ENCODE measurements at places on chromosomes 12 and 14. TPM values are rescaled to one million over a fixed set of nuclear protein-coding genes. Genes with fewer than 3 reads are reported as not detected.

ANKRD9 gene
- 4.4 TPM for total RNA-seq

SCNN1A gene
- 1.1 TPM for total RNA-seq

E2F7 gene
- total RNA-seq = 0.14 TPM

TMEM106C gene
- total RNA-seq = 20.3 TPM

PLEKHH1 gene
- 0.53 TPM for total RNA-seq

TRHDE gene
- not detected for total RNA-seq

NPFF gene
- total RNA-seq = not detected

MYO1H gene
- total RNA-seq = not detected

UNG gene
- 3.6 TPM for total RNA-seq

RIMBP2 gene
- not detected for total RNA-seq

DNA sequence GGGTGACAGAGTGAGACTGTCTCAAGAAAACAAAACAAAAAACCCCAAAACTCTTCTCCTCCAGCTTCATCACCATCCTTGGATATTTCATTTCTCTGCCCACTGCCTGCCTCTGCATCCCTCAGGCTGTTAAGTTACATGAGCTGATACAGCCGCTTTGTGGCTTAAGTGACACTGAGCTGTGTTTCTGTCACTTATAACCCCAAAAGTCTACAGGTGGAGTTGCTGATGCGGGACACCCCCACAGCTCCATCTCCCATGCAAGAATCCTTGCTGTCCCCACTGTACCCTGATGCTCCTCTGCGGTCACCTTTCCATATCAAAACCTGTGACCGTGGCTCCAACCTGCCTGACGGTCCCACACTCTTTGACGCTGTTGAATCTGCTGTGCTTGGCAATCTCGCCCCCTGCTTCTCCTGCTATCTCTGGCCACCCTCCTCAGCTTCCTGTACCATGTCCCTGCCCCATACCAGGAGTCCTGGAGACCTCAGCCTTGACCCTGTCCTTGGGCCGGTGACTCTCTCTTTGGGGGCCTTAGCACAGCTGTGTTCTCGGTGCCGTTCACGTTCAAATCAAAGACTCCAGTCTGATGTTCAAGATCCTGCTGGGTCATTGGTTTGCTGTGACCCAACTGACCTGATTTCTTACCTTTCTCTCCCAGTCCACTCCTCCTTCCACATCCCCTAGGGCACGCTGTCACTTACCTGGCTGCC lies 20.3 kb downstream of the HVCN1 start:
- no peak for DNase-seq
- no peaks in the 10 kb centered on the region for H3K27me3 ChIP-seq
- H3K36me3 ChIP-seq = peaks cover 3% of the 10 kb centered on the region
- no peak overlapping the region for H3K4me3 ChIP-seq
- H3K4me1 ChIP-seq = peaks cover 21% of the 10 kb centered on the region

DNA sequence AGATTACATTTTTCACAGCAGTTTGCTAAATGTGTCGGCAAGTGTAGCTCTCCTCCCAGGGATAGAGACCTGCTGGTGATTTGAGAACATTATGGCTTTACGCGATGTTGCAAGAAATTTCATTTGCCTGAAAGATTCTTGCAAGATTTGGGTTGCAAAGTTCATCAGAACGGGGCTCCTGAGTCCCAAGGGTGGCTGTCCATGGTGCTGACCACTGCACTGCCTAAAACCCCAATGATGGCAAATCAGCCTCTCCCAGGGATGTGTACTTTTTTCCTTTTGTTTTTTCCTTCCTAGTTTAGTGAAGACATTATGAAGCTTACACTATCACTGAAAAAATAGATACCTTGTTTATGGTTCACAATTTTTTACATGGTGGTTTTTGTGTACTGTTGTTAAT lies 85.4 kb downstream of the WSCD2 start:
- no peak overlapping the region for H3K27ac ChIP-seq
- H3K27me3 ChIP-seq = peaks cover 4% of the 10 kb centered on the region
- no peaks in the 10 kb centered on the region for H3K4me1 ChIP-seq
- H3K4me3 ChIP-seq = no peak overlapping the region

- H3K4me1 ChIP-seq = no peaks in the 10 kb centered on the region
- no peak overlapping the region for H3K27ac ChIP-seq
- no peaks in the 10 kb centered on the region for H3K27me3 ChIP-seq
- no peak overlapping the region for H3K4me3 ChIP-seq
Observed at GRCh38 chr14:75318353-75318752, 39.7 kb downstream of the FOS start.

- H3K27ac ChIP-seq = no peak overlapping the region
- H3K4me1 ChIP-seq = no peaks in the 10 kb centered on the region
- peaks cover 61% of the 10 kb centered on the region for H3K36me3 ChIP-seq
- H3K27me3 ChIP-seq = no peaks in the 10 kb centered on the region
Observed at GRCh38 chr12:118237052-118237665, 101.2 kb downstream of the PEBP1 start.

- H3K4me1 ChIP-seq = peaks cover 15% of the 10 kb centered on the region
- no peak overlapping the region for H3K4me3 ChIP-seq
- no peaks in the 10 kb centered on the region for H3K27me3 ChIP-seq
- no peak overlapping the region for H3K27ac ChIP-seq
Observed at GRCh38 chr12:104714369-104714768, 243.7 kb downstream of the SLC41A2 start.

- no peaks in the 10 kb centered on the region for H3K36me3 ChIP-seq
- no peak overlapping the region for H3K4me3 ChIP-seq
- no peak for DNase-seq
- H3K4me1 ChIP-seq = no peaks in the 10 kb centered on the region
Observed at GRCh38 chr14:58722441-58722840, 84.7 kb downstream of the DACT1 start.

DNA sequence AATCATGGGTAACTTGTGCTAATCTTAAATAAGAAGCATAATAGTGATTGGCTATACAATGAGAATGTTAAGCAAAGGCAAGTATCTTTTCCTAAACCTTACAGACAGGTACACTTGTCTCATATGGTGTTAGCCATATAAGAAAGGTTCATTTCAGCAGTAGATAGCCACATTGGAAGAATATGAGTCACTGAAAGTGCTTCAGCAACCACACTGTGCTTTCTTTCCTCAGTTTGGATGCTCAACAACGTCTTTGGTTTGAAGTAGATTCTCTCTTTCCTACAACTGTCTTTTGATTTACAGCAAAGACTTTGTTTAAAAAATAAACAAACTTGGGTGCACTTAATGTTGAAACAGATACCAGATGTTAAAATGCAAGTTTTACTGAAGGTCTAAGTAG lies 8.9 kb downstream of the DDHD1 start:
- H3K27ac ChIP-seq = no peak overlapping the region
- no peak for DNase-seq
- no peaks in the 10 kb centered on the region for H3K36me3 ChIP-seq
- no peak overlapping the region for H3K4me3 ChIP-seq

DNA sequence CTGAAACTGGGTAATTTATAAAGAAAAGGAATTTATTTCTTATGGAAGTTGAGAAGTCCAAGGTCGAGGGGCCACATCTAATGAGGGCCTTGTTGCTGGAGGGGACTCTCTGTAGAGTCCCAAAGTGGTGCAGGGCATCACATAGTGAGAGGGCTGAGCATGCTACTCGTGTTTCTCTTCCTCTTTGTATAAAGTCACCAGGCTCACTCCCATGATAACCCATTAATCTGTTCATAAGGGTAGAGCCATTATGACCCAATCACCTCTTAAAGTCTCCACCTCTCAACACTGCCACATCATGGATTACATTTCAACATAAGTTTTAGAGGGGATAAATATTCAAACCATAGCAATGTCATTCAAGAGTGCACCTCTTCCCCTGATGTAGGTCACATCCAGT lies 79.1 kb upstream of the ATP2B1 start:
- no peak for DNase-seq
- H3K27ac ChIP-seq = no peak overlapping the region
- no peaks in the 10 kb centered on the region for H3K4me1 ChIP-seq
- no peaks in the 10 kb centered on the region for H3K36me3 ChIP-seq
- no peak overlapping the region for H3K4me3 ChIP-seq

DNA sequence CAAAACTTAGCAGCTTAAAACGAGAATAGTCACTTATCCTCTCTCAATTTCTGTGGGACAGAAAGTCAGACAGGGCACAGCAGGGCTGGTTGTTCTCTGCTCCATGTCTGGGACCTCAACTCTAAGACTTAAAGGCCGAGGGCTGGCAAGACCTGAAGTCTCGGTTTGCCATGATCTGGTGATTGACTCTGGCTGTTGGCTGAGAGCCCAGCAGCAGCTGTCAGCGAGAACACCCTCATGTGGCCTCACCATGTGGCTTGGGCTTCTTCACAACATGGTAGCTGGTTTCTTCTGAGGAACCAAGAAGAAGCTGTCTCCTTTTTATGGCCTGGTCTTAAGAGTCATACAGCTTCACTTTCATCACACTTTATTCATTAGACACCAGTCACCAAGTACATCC lies 1.7 kb upstream of the VASH1 start:
- no peaks in the 10 kb centered on the region for H3K36me3 ChIP-seq
- no peak overlapping the region for H3K27ac ChIP-seq
- DNase-seq = no peak
- no peak overlapping the region for H3K4me3 ChIP-seq
- peaks cover 7% of the 10 kb centered on the region for H3K27me3 ChIP-seq

DNA sequence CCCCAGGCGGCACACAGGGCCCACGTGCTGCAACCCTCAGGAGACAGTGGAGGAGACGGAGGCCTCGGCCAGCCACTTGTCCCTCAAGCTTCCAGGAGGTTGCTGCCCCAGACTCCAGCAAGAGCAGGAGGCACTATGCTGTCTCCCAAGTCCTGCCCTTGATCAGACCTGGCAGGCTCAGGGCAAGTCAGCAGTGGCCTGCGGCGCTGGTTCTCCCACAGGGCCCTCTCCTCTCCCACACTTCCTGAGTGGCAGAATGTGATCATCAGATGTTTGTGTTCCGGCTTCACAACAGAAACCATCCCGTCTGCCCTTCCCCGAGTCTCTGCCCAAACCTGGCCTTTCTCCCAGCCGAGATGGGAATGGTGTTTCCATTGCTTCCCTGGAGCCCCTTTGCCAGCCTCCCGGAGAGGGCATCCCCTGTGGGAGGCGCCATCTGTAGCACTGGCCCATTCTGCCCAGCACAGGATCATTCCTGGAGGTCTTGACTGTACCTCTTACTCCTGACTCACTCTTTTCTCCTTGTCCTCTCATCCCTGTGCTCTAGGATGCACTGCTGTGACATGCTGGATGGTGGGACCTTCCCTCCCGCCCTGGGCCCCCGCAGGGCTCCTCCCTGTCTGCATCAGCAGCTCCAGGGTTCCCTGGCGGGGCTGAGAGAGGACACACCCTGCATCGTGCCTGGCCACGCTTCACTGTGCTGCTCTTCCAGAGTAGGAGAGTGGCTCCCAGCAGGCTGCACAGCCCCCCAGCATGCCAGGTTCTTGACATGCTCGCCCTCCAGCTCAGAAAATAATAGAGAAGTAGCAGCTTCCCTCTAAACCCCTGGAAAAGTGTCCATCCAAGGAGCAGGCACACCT lies 114.7 kb upstream of the FKBP4 start:
- no peaks in the 10 kb centered on the region for H3K27me3 ChIP-seq
- no peak overlapping the region for H3K4me3 ChIP-seq
- H3K27ac ChIP-seq = no peak overlapping the region
- no peak for DNase-seq

DNA sequence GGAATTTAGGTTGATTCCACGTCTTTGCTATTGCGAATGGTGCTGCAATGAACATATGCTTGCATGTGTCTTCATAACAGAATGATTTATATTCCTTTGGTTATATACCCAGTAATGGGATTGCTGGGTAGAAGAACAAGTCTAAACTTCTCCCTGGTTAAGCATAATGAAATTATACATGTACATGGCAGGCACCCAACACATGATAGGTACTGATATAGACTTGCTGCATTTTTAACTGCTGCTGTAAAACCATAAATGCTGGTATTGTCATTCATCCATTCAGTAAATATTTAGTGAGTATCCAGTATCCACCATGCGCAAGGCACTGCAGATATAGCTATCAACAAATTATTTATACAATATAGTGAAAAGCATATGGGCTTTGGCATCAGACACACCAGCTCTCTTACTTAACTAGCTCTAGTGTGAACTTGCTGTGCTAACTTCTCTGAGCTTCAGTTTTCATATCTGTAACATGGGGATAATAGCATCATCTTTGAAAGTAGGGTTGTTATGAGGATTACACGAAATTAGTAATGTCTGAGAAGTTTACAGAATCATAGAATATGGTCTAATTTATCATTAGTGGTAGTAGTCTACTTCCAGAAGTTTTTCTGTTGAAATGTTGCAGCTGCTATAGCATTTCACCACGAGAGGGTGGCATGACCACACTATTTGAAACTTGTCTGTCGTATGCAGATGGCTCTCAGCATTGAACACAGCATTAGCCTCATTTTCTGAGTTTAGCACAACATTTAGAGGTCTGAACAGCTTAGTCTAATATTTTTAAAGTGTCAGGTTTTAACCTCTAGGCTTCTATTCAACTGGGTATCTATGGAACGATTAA lies 32.0 kb upstream of the SEL1L start:
- no peak for DNase-seq
- H3K4me1 ChIP-seq = no peaks in the 10 kb centered on the region
- H3K27me3 ChIP-seq = no peaks in the 10 kb centered on the region
- H3K4me3 ChIP-seq = no peak overlapping the region
- no peak overlapping the region for H3K27ac ChIP-seq
- no peaks in the 10 kb centered on the region for H3K36me3 ChIP-seq

DNA sequence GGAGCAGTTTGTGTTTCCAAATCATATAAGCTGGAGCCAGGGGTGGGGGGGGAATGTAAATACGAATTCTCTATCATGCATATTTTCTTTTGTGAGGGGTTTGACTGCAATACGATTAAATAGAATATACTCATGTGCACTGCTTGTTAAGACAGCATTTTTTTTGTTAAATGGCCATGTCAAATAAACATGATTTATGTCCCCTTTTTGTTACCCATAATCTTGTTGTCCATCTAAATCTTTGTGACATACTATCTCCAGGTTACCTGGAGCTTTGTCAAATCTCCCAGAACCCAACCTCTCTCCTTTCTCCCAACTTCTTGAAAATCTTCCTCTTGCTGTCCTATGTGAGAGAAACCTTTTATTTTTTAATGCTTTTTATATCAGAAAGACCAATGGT lies 233.1 kb downstream of the SLC25A21 start:
- H3K36me3 ChIP-seq = no peaks in the 10 kb centered on the region
- no peak for DNase-seq
- H3K27ac ChIP-seq = no peak overlapping the region
- no peak overlapping the region for H3K4me3 ChIP-seq

DNA sequence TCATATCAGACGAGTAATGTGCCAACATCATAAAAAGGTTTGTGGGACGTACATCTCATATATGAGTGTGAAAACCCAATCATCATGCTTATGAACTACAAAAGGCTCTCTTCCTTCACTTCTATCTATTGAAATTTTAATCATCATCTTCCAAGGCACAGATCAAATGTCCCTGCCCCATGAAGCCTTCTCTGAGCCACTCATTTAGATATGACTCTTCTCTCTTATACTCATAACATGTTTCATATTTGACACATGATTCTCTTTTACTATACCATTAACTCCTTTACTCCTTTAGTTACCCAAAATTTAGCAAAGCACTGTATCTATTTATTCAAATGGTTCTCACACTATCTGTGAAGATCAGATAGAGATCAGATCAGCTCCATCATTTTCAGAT lies 22.2 kb downstream of the RALGAPA1 start:
- H3K27ac ChIP-seq = no peak overlapping the region
- no peak overlapping the region for H3K4me3 ChIP-seq
- DNase-seq = no peak

GRCh38 chr12:10196210-10196609 lies 16.5 kb upstream of the GABARAPL1 start:
- H3K36me3 ChIP-seq = no peaks in the 10 kb centered on the region
- H3K27me3 ChIP-seq = no peaks in the 10 kb centered on the region
- no peak overlapping the region for H3K4me3 ChIP-seq
- no peak overlapping the region for H3K27ac ChIP-seq

- no peaks in the 10 kb centered on the region for H3K27me3 ChIP-seq
- no peaks in the 10 kb centered on the region for H3K36me3 ChIP-seq
- H3K27ac ChIP-seq = no peak overlapping the region
- no peak overlapping the region for H3K4me3 ChIP-seq
- DNase-seq = no peak
Observed at GRCh38 chr14:94001016-94001415, 3.9 kb downstream of the CCDC197 start.

Measured in CD4-positive, alpha-beta T cell (primary cell).